ENCODE measurements at places on chromosomes 5 and 9. TPM values are rescaled to one million over a fixed set of nuclear protein-coding genes. Genes with fewer than 3 reads are reported as not detected.

The CCDC152 gene
- 0.33 TPM for total RNA-seq

The FBN2 gene
- 5.9 TPM for total RNA-seq

The CDC25C gene
- total RNA-seq: 7.9 TPM

The FRMPD1 gene
- not detected for total RNA-seq

The PRLR gene
- total RNA-seq: not detected

The AGPAT2 gene
- 61.9 TPM for total RNA-seq

The HTR4 gene
- 0.10 TPM for total RNA-seq

The PFN3 gene
- total RNA-seq: not detected

Data from vein endothelial cell (primary cell).